ENCODE measurements at places on chromosomes 1 and 21.

DNA sequence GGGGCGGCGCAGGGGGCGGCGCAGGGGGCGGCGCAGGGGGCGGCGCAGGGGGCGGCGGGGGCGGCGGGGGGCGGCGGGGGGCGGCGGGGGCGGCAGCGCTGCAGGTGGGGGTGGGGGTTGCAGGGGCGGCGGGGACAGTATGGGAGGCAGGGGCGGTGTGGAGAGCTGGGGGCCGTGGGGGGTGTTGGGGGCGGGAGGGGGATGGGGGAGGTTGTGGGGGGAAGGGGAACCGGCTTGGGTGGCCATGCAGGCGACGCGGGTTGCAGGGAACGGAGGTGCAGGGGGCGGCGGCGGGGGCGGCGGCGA lies 13.0 kb upstream of the SLC19A1 start:
- no peak for DNase-seq

DNA sequence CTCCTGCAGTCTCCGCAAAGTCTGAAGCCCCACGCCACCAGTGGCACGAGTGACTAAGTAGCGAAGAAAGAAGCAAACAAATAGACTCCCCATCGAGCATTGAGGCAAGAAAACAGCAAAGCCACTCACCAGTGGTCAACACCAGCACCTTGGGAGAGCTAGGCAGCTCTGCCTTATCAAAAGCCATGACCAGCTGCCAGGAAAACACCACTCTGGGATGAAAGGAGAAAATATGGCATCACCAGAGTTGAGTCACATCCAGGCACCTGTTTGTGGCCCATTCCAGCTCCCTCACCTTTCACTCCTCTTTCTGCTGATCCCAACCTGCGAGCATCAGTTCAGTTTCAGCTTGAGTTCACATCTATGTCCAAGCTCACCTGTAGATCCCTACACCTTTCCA lies 17.2 kb downstream of the PDZK1 start:
- DNase-seq: no peak

- no peak for DNase-seq
Measured at GRCh38 chr1:57910782-57911181, 486.9 kb upstream of the DAB1 start.

DNA sequence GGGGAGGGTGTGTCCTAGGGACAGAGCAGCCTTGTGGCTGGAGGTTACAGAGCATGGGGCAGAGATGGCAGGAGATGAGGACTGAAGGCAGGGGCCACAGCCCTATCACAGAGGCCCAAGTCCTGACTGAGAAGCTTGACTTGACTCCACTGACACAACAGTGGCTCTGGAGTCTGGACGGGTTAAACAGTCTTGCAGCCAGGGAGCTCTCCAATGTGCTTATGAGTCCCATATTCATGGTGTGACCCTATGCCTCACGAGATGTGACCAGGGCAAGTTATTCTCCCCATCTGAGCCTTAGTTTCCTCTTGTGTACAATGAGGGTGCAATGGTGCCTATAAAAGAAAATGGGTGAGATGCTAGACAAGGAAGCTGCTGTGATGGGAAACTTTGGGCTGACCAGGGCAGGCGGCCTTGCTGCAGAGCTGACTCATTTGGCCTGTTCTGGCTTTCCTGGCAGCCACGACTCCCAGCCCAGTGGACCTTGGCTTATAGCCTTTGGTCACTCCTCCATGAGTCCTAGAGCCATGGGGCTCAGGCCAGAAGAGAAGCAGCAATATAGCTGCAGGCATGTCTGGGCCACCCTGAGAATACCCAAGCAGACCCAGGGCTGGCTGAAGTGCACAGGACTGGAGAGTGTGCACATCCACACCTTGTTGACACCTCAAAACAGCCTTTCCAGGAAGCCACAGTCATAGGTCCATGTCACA lies 2.8 kb upstream of the TTC22 start:
- DNase-seq: no peak

DNA sequence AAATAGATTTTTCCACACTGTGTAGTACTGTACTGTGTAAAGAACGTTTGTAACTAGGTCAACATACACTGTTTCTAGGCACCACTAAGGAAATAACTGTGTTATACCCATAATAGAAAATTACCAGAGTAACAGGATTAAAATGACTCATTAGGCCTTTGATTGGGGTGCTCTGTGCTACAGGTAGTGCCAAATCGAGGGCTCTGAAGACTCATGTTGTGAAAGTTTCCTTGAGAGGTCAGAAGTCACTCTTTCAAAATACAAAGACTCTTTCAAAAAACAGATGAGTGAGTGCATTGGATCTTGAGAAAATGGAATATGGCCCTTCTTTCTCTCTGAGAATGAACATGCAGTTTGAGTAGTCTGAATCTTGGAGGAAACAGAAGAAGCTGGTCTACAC lies 143.0 kb downstream of the MRPL39 start:
- DNase-seq: no peak

- DNase-seq: no peak
Measured at GRCh38 chr1:219701476-219701875, 88.6 kb upstream of the ZC3H11B start.

DNA sequence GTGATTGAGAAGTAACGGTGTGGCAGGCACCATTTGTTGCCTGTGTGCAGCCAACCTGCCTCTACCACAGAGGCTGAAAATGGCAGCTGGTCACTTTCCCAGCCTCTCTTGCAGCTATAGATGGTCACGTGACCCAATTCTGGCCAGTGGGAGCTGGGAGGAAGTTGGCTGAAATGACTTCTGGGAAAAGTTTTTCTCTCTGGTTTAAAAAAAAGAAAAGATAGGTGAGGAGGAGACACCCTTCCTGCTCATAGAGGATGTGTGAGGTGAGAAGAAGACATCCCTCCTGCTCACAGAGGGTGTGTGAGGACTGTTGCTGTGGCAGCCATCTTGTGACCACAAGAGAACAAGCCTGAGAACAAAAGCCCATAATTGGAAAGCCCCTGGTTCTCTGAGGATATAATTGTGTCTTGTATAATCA lies 122.8 kb downstream of the SYF2 start:
- DNase-seq: no peak

- DNase-seq: no peak
Measured at GRCh38 chr1:46772571-46772970, 26.3 kb upstream of the CYP4B1 start.

DNA sequence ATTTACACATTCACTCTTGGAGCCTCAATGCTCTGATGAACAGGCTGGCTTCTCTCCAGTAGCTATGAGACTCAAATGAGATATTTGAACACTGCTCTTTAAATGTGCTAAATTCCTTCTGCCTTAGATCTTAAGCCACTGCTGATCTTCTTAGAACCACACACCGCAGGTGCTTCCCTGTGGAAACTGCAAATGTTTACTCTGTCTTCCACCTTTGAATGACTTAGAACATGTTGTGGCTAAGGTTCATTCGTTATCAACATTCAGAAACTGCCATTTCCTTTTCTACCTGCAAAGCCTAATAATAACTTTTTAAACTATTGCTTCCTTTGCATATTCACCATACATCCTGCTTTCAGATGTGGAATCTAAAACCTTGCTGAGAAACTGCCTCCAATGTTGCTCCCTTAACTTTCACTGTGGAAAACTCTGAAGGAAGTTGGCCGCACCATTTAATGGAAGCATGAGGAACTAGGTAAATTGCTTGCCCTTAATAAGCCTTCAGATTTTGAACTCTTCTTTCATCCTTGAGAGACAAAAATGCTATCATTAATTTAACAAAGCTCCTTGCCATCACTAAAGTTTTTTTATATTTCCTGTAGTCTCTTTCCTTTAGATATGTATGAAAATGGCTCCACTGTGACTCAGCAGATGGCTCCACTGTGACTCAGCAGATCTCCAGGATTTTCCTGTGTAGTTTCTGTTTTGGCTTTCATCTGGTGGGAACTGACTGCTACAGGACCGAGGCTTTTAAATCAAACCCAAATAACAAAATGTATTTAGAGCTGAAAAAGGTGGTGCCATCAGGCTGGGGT lies 143.8 kb downstream of the TNFSF18 start:
- peak; percentile 10 for DNase-seq

- DNase-seq: no peak
Measured at GRCh38 chr1:87539147-87539546, 210.5 kb downstream of the LMO4 start.
